ENCODE measurements at places on chromosomes 12 and 14.

DNA sequence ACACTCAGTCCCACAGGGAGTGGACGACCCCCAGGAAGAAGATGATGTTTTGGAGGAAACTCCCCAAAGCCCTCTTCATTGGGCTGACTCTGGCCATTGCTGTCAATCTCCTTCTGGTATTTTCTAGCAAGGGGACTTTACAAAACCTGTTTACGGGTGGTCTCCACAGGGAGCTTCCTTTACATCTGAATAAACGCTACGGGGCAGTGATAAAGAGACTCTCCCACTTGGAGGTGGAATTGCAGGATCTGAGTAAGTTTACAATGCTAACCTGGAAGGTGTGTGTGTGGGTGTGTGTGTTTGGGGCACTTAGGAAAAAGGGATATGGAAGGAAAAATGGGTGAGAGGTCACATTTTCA lies 416 bp downstream of the GALNT8 start:
- no peak for DNase-seq

- DNase-seq, result no peak
Observed at GRCh38 chr12:53048033-53048779, 1.7 kb upstream of the TNS2 start.

GRCh38 chr12:30805959-30806358 lies 51.2 kb upstream of the CAPRIN2 start:
- DNase-seq, result no peak

GRCh38 chr12:10607885-10608458 lies 5.4 kb downstream of the MAGOHB start:
- no peak for DNase-seq

GRCh38 chr12:131943876-131944275 lies 5.9 kb upstream of the EP400 start:
- DNase-seq, result no peak

- no peak for DNase-seq
Observed at GRCh38 chr12:105555556-105556295, 225.2 kb downstream of the C12orf75 start.

- no peak for DNase-seq
Observed at GRCh38 chr12:118312578-118312977, 60.1 kb downstream of the TAOK3 start.

DNA sequence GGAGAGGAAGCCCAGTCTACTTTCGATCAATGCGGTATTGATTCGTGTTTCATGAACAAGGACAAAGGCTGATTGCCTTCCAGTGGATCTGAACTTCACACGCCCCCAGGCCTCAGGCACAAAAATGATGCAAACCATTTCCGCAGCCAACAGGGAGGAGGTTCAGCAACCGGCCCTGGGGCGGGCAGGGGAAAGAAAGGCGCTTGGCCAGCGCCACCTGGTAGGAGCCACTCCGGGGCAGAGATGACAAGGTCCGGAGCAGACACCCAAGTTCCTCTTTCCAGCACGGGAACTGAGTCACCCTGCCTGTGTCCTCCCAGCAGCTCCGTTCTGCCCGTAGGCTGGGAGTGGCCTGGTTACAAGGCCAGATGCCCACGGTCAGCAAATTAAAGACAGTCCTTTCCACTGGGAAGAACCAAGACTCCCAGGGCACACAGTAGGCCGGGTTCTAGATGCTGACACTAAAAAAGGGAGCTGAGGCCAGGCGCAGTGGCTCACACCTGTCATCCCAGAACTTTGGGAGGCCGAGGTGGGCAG lies 136.3 kb downstream of the SCARB1 start:
- DNase-seq, result peak; percentile 50

All from BJ (cell line).